Urothelium cell line (cell line): ENCODE measurements at places on chromosomes 4 and X.
A peak's percentile ranks its signal among the peaks of the same experiment; 100 is the strongest.

DNA sequence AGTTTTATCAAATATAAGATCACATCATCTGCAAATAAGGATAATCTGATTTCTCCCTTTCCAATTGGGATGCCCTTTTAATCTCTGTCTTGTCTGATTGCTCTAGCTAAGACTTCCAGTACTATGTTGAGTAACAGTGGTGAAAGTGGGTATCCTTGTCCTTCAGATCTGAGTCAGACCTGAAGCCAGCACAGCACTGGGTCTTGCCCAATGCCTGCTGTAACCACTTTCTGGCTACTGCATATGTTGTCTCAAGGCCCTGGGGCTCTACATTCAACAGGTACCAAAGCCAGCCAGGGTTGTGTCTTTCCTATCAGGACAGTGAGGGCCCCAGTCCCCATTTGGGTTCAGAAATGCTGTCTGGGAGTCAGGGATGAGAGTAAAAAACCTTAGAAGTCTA is 90.3 kb downstream of the CYSLTR1 start:
- no peak for DNase-seq

GRCh38 chr4:150439451-150439933 is 142.5 kb upstream of the MAB21L2 start:
- no peak for DNase-seq

DNA sequence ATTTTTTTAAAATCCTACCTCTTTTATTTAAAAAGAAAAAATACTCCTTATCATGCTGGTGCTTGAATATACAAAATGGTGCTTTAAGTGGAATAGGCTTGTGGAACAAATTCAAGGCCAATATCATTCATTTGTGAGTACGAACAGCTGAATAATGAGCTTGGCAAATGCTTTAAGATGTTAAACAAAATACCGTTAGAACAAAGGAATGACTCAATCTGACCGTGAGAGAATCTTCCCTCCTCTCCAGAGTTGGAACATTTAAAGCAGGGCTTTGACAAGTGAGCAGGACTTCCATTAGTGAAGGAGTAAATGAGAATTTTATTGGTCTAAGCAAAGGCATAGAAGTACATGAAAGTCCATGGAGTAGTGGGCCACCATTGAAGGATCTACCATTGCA is 74.5 kb downstream of the DCLK2 start:
- DNase-seq: no peak

DNA sequence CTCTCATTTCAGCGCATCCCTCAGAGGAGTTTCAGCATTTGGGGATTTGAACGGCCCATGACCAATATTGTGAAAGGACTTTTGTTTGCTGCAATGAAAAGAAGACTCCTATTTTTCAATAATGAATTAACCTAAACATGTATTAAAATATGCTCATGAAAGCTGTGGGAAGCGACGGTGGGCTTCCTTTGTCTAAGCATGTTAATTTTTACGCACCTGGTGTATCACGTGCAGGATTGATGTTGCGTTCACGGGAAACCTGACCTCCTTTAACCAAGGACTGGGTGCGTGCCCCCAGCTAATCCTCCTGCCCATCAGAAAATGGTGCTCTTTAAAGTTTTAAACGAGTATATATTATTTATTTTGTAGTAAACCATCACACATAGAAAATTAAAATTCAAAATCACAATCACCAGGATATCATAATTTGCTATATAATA is 590 bp upstream of the CCDC110 start:
- DNase-seq: no peak

GRCh38 chrX:56788229-56788628 is 59.2 kb downstream of the NBDY start:
- DNase-seq: no peak

DNA sequence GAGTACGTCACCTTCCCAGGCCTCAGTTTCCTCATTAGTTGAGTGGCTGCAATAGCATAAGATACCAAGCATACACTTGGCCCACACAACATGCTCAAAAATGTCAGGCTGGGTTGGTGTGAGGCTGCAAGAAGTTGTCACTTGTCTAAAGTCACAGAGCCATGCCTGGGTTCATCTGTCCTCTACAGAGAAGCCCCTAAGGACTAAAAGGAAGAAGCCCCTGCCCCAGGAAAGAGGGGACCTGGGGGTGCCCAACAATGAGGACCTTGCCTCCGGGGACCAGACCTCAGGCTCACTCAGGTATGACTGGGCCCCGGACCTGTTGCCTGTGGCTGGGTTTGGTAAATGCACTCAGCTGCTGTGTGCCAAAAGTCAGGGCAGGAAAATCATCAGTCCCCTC is 82.7 kb downstream of the CRMP1 start:
- no peak for DNase-seq

- no peak for DNase-seq
Measured at GRCh38 chr4:100517864-100518341, at the start of gene EMCN. TSS of gene EMCN (minus strand) at chr4:100518022. CDS start at chr4:100517914, 108 bp downstream.

DNA sequence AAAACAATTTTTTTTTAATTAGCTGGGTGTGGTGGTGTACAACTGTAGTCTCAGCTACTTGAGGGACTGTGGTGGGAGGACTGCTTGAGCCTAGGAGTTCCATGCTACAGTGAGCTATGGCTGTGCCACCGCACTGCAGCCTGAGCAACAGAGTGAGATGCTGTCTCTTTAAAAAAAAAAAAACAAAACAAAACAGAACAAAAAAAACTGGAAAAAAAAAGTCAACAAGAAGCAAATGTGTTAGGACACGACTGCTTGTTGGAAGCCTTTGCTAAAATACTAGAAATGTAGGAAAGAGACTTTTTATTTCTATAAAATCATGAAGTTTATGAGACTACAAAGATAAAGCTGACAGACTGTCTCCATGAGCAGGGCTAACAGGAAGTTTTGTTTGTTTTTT is 87.2 kb downstream of the SH3RF1 start:
- DNase-seq: no peak

DNA sequence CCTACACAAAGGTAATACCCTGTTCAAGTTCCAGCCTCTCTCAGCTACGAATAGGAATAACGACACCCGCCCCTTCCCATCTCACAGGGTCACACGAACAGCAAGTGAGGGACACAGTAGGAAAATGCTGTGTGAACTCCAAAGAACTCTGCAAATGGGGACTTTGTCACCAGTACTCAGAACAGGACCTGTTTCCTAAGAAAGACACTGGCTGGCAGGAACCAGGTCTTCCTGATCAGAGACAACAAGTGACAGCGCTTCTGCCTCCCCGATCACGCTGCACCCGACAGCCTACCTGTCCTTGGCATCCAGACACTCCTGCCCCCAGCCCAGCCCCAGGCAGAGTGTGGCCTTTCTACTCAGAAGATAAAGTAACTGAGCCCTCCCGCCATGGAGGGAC is 14.2 kb downstream of the DCTD start:
- DNase-seq: no peak

DNA sequence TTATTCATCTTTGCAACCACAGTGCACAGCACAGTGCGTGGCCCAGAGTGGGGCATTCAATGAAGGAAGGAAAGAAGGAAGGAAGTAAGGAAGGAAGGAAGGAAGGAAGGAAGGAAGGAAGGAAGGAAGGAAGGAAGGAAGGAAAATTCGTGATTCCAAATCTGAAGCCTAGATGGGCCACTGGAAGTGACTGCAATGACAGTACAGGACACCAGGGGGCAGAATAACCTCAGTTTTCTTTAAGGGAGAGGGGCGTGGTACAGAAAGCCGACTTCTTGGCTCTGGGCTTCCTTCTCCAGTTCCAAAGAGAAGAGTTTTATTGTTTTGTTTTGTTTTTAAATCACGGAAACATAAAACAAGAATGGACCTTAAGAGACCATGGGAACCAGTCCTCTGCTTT is 47.8 kb downstream of the APLN start:
- DNase-seq: peak; percentile 36

DNA sequence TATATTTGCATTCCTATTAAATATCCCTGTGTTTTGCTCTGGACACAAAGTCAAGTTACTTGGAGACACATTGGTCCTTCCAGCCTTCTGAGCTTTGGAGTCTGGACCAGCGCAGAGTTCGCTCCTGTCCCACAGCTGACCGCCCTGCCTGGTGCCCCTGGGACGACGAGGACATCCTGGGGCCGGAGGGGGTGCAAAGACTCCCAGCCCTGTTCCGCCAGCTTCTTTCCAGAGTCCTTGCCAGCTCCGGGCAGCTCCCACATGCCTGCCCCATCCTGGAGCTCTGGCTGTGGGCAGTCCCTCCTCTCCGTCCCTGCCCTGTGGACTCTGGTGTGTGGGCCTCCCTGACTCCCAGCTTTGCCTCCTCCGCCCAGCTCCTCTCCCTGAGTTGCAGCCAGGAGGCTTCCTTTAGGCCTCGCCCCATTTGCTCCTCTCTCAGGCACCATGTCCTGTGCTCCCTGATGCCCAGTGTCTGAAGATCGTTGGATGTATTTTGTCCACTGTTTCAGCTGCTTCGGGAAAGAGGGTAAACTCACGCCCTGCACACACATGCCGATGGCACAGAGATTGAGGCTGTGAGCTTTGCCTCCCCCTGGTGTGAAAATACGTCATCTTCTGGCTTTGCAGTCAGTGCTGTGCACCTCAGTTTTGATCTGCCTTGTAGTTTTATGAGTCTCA is 4.9 kb upstream of the PCGF3 start:
- DNase-seq: no peak

DNA sequence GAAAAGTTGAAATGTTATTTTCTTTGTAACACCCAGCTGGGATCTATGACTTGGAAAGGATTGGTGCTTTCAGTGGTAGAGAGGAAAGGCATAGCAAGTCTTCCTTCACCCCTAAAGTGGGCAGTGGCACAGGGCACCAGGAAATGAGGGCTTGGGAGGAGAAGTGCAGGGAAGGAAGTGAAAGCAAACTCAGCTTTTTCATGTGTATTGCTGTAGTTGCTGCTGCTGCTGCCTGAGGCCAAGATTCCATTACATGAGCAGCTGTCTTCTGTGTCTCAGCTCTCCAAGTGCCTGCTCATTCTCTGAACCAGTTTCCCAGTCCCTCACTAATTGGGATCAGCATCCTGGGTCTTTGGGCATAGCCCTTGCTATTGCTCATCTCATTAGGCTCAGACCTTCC is 2.6 kb downstream of the HCCS start:
- no peak for DNase-seq

DNA sequence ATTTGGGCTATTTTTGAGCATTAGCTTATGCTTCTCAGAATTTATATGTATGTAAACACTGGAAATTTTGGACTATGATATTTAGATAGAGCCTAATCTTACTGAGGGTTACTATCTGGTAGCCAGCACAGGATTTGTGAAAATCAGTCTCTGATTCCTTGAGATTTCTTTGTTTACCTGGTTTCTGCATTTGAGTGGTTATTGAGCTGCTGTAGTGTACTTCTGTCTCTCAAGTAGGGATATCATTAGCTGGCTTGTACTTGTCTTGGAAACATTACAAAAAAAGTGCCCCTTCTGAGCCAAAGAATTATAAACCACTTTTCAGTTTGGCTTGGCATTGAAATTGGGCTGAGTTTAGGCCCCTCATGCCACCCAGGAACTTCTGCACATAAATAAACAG is 49.7 kb downstream of the TLL1 start:
- no peak for DNase-seq

DNA sequence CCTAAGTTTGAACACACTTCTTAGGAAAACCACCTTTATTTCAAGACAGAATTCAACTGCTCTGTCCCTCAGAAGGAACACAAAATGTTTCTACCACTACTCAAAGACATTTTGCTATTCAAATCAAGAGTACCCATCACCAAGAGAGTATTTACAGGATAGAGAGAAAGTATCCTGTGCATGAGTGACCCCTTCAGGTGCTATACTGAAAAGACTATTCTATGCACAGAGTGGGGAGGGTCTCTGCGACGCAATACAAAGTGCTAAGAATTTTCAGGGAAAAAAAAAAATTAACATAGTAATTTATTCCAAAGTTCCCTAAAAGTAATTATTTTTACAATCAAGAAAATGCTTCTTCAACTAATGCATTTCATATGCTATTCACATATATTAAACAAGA is 346.4 kb upstream of the FAM241A start:
- no peak for DNase-seq

GRCh38 chrX:119008110-119008744 is 33.8 kb downstream of the LONRF3 start:
- peak; percentile 21 for DNase-seq

DNA sequence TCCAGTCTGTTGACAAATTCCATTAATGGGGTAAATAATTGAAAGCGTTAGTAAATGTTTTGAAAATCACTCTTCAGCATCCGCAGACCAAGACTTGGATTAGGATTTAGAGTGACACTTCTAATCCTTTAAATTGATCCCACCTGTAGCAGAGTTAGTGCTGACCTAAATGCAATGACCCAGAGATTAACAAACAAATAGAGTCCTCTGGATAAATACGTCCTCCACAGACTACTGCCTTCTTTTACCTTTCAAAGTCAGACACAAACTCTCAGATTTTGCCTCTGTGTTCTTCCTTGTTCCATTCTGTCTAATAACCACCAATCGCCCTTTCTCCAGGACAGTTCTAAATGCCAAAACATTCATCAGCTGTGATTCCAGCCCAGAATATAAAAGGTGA is at the start of gene GUCY2F:
TSS of gene GUCY2F (minus strand) at position 101 of the 400 bp plus-strand sequence. CDS start 6,150 bp downstream, outside the sequence.
- no peak for DNase-seq

DNA sequence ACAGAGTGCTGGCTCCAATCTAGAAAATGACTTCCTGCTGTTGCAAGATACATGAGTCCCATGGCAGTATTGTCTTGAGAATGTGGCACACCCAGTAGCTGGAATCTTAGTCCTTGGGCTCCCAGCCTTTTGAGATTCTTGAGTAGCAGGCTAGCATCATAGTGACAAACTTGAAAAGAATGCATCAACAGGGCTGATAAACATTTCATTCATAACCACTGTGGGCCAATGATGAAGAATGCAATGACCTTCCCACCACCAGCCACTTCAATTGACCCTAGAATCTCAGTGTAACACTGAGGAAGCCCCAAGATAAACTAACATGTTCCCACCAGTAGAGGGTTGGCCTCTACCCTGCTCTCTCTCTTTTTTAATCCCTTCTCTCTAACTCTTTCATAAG is 329.3 kb downstream of the GBA3 start:
- peak; percentile 66 for DNase-seq

- no peak for DNase-seq
Measured at GRCh38 chrX:14508025-14508690, 21.2 kb upstream of the GLRA2 start.

GRCh38 chr4:41319553-41319952 is 62.8 kb downstream of the UCHL1 start:
- DNase-seq: peak; percentile 53

GRCh38 chrX:16772460-16772859 is 13.8 kb upstream of the TXLNG start:
- no peak for DNase-seq

DNA sequence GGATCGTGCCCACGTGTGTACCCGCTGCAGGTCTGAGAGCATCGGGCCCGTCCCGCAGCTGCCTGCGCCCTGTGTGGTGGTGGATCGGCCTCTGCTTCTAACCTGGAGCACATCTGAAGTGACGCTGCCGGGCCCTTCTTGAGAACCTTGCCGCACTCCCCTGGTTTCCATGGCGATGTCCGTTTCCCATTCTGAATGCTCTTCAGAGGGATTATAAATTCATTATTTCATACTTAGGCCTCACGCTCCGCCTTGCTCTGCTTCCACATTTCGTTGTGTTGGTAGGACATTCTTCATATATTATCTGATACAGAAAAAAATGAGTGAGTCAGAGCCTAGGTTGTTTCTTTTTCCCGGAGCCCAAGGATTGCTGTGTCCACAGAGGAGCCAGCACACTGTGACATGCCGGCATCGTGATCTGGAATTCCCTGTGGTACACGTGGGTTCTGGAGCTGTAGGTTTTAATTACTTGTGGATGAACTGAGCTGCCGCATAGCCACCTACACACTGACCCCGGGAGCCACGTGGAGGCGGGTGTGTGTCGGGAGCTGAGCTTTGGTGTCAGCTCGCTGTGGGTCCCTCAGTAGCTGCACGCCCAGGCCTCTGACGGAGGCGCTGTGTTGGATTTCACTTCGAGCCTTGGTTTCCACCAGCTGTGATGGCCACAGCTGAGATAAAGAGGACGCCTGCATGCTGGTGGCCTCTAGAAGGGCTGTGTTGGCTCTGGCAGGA is 63.4 kb downstream of the PSAPL1 start:
- DNase-seq: peak; percentile 8
